ENCODE measurements at places on chromosomes 4 and X.

DNA sequence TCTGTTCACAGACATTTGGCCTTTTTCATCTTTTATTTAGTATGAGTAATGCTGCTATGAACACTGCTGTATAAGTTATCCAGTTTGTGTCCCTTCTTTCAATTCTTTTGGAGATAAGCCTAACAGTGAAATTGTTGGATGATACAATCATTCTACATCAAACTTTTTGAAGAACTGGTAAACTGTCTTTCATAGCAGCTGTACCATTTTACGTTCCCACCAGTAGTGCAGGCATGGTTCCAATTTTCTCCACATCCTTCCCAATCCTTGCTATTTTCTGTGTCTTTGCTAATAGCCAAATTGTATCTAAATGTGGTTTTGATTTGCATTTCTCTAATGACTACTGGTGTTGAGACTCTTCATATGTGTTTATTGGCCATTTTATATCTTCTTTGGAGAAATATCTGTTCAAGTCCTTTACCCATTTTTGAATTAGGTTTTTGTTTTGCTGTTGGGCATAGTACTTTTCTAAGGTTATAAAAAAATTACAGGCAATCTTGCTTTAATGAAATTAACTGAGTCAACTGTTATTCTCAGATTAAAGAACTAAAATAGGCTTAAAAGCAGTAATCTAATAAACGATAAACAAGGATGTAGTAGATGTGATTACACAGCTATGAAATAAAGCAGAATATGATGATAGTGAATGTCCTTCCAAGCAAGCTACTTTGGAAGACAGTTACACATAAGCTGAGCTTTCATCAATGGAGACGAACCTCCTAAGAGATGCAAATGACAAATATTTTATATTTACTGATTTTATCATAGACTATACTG, 57.2 kb downstream of the FBXW7 start:
- no peak for DNase-seq

DNA sequence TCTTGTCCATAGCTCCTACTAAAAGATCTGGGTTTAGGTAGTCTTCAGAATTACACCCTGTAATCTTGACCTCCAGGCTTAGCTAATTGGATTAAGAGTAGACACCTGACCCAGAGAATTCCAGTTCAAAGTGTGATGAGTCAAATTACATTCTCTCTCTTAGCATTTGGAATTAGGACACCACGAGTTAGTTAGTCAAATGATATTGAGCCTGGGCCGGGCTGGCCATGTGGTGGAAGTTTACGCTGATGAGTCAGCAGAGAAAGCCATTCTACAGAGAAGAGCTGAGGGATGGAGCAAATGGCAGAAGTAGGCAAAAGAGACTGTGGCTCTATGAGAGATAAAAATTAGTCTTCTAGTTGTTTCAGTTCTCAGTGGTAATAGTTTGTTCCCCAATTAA, 31.1 kb downstream of the CEP44 start:
- DNase-seq: no peak

GRCh38 chr4:8101213-8102075, 57.2 kb downstream of the ABLIM2 start:
- DNase-seq: no peak

DNA sequence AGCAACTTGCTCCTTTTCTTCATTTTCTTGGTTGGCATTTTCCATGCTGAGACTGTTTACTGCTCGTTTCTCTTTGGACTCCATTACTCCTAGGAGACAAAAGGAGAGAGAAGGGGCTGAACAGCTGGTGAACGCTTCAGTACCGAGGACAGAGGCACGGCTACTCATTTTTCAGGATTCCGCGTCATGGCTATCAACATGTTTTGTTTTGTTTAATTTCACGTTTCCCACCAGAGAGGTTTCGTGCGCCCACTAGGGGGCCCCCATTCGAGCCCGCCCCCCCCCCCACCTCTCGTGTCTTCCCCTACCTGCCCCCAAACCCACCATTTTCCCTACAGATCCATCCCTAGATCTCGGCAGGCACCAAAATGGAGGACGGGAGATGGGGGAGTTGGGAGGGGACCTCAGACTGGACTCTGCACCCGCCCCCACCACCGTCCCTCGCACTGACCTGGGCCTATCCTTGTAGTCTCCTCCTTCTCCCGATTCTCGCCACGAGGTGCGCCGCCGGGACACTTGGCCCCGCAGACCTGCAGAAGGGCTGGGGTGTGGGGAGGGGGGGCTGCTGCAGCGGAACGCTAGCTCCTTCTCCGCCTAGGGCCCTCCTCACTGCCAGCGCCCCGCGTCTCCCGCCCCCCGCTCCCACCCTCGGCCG, 653 bp downstream of the BEX1 start:
- DNase-seq: peak; percentile 1

GRCh38 chr4:82823062-82823461, 24.5 kb upstream of the SCD5 start:
- no peak for DNase-seq

DNA sequence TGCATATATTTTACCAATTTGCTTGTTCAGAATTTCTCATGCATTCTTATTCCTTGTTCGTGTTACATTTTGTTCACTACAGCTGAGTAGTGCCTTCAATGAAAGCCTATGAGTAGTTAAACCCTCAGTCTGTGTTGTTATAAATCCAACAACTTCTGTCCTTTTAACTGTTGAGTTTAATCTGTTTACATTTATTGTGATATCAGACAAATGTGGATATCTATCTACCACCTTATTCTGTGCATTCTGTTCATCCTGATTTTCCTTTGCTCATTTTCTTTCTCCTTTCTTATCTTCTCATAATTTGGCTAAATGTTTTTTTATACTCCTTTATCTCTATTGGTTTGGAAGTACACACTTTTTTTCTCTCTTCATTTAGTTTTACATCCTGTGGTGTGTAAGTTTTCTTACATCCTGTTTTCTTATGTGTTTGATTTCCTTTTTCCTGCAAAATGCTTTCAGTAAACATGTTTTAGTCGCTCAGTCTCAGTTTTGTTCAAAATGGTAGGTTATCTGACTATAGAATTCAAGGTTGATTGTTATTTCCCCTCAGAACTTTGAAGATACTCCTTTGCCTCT, 54.2 kb downstream of the CASP6 start:
- DNase-seq: no peak

- DNase-seq: no peak
Observed at GRCh38 chr4:26288355-26288909, 32.4 kb upstream of the RBPJ start.

DNA sequence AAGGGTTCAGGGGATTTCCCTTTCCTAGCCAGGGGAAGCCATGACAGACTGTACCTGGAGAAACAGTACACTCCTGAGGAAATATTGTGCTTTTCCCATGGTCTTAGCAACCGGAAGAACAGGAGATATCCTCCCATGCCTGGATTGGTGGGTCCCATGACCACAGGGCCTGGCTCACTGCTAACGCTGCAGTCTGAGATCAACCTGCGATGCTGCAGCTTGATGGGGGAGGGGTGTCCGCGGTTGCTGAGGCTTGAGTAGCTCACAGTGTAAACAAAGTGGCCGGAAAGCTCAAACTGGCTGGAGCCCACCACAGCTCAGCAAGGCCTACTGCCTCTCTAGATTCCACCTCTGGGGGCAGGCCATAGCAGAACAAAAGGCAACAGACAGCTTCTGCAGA, 819.5 kb downstream of the TECRL start:
- no peak for DNase-seq

GRCh38 chr4:3341760-3342159, 48.9 kb downstream of the RGS12 start:
- DNase-seq: no peak

Data from hypothalamus (tissue), 51 donors.